Femur (tissue), 1 donor: ENCODE measurements at places on chromosomes 11 and 22.

DNA sequence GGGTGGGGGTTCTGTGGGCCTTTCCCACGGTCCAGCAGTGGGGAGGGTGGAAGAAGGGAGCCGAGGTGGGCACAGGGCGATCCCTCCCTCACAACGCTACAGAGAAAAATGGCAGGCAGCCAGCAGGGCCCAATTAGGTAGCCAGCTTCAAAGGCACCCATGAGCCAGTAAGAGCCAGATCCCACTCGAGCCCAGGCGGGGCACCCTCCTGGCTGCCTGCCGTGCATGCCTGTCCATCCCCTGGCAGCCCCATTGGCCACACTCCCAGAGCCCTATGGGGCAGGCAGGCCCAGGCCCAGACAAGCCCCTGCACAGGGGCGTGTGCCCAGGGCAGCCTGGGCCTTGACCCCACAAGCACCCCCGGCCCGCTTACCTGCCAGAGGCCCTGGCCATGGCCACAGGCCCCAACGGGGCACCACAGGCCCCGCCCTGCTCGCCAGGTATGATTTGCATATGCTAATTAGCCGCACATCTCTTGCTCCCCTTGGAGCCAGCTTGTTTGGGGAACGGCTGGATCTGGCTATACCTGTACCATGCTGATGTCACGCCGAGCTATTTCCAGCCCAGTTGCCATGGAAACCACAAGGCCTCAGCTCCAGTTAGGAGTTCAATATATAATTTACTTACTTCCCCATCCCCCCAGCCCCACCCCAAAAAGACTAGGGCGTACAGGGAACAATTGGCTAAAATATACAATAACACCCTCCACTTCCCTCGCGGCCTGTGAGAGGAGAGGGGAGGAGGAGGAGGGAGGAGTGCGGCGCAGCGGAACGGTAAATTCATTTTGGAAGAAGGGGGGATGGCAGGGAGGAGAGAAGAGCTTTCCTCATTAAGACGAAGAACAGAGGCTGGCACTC, 47.5 kb upstream of the TCF20 start:
- DNase-seq: peak; percentile 62

- DNase-seq: no peak
Observed at GRCh38 chr22:22154040-22154439, 90.5 kb upstream of the VPREB1 start.

GRCh38 chr11:134764966-134765365, 352.9 kb upstream of the B3GAT1 start:
- DNase-seq: no peak

GRCh38 chr11:15288863-15289262, 174.1 kb downstream of the INSC start:
- DNase-seq: no peak

GRCh38 chr11:124754309-124754708, 2.3 kb upstream of the VSIG2 start:
- no peak for DNase-seq

- DNase-seq: no peak
Observed at GRCh38 chr11:125807909-125808308, 20.0 kb downstream of the PATE3 start.

GRCh38 chr11:134055029-134055428, 13.8 kb upstream of the JAM3 start:
- no peak for DNase-seq

DNA sequence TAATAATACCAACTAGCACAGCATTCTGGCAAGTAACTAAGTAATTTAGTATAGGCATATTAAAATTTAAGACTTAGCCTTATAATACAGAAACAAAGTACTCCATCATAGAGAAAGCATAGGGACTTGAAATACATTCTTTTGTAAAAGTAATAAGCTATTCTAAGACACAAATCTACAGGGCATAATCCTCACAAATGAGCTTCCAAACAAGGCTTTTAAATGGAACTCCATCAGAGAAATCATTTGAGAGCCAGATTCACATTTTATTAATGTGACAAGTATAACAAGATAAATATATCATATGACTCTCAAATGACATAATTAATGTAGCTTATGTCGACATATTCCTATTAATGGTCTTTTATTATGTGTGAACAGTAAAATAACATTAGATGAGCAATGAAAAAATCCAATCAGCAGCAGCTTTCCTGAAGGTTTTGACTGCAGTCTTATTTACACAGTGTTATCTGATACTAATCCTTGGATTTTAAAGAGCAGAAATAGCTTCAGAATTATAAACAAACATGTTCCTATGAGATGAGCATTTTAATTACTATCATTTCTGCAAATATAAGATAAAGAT, 241.4 kb downstream of the TTC28 start:
- no peak for DNase-seq

- DNase-seq: no peak
Observed at GRCh38 chr11:44138286-44138685, 42.8 kb downstream of the EXT2 start.

DNA sequence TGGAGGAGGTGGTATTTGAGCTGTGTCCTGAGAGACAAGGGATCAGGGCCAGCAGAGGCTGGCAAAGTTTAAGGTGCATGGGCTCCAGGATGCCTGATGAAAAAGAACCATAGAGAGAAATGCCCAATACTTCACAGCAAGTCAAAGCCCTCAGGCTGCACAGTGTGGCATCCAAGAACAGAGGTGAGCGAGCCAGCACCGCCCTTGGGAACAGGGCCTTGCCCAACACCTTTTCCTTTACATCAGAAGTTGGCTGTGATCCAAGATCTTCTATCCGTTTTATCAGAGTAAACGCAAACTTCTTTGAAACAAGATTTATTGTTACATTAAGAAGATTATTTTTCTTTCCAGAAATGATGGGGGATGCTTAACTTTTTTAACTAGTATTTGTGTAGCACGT, 1.4 kb downstream of the B3GNT6 start:
- no peak for DNase-seq

DNA sequence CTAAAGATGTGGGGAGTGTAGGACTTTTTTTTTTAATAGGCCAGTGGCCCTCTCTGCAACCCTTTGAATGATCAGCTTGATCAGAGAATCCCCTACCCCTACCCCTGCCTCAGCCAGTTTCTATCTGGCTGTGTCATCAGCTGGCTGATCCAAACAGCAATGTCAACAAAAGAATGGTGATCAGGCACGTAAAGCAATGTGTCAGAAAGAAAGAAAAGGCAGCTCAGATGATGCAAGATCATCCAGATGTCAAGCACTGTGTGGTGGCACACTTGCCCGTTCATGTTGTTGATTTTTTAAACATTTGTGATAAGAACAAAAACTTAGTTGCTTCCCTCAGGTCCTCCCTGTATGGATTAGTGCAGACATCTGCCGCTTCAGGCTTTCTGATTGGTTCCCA, 26.3 kb upstream of the EHF start:
- no peak for DNase-seq

DNA sequence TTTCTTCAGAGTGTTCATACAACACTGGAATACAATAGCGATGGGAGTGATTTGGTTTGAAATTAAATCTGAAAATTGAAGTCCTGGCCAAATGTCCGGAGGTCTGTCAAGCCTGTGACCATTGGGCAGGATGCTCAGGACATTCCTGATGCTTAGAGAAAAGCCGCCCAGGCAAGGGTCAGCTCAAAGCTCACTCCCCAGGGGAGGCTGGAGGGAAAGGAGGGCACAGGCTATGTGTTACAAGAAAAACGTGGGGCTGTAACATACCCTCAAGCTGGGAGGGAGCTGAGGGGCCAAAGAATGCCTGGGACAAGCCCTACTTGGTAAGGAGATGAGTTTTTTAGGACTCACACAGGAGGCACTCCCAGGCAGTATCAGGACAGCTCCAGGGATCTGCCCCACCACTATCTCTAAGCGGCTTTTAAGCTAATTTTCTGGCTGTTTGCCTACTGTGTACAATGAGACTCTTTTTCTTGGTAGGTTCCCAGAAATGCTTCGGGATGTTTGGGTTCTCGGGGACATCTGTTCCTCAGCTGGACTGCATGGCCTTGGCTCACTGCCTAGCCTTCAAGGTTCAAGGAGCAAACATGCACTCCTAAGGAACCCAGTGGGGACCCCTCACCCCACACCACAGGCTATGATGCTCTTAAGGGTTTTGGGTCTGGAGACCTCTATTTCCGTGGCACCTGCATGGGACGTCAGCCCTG, 500.1 kb downstream of the BRD1 start:
- DNase-seq: no peak

DNA sequence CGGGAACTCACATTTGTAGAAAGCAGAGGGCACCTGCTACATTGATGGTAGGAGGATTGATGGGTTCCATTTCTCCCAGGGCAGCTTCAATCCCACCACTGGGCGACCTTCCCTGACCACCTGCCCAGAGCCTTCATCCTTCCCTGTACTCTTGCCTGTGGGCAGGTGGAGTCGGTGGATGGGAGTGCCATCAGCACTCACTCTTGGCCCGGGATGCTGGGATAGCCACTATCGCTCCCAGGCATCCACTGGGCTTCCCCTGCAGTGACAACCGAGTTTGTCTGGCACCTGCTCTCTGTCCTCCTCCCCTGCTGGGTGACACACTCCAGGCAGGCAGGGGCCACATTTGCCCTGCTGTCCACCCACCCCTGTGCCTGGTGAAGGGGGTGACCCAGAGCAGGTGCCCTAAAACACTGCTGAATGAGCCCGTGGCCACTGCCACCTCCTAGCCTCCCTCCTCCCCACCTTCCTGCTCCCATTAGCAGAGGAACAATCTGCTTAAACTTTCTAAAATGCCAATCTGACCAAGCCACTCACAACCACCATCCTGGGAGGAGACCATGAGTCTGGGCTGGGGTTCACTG, 604.7 kb downstream of the TBC1D22A start:
- peak; percentile 5 for DNase-seq

GRCh38 chr22:24937114-24937513, 9.4 kb downstream of the LHFPL7 start:
- DNase-seq: no peak

- DNase-seq: no peak
Observed at GRCh38 chr11:121749691-121750090, 296.9 kb upstream of the SORL1-AS1 start.
